Testis (tissue), 5 donors: ENCODE measurements at places on chromosomes 11 and 22.

DNA sequence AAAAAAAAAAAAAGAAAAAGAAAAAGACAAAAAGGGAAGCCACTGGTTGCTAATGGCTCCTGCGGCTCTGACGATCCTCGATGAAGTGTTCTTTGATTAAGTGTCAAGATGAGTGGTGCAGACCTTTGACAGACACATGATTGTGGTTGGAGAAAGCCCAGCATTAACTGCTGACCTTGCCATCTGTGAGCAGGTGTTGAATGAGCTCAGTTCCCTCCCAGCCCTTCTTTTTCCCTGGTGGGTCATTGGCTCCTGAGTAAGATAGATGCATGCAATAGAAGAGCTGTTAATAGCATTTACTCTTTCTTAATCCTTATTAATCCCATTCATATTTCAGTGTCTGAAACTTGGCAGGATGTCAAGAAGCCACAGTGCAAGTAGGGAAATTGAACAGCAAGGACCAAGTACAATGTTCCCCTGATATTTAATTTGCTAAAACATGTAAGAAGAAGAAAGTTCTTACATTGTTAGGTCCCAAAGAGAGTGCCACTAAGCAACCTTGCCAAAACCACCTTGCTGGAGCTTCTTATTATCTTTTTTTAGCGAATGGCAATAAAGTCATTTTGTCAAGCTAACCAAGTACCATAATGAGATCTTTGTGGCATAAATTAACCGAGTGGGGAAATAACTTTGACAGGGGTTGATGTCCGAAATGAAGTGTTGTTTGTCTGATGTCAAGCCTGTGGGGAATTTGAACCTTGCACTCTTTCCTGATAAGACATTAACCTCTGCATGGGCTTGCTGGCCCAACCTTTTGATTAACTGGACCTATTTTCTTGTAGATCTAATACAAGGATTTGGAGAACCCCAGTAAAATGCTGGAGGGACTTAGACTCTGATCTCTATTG lies 113.7 kb downstream of the PTPRJ start:
- DNase-seq: no peak

GRCh38 chr11:82883853-82884252 lies 16.4 kb downstream of the PRCP start:
- DNase-seq: no peak

DNA sequence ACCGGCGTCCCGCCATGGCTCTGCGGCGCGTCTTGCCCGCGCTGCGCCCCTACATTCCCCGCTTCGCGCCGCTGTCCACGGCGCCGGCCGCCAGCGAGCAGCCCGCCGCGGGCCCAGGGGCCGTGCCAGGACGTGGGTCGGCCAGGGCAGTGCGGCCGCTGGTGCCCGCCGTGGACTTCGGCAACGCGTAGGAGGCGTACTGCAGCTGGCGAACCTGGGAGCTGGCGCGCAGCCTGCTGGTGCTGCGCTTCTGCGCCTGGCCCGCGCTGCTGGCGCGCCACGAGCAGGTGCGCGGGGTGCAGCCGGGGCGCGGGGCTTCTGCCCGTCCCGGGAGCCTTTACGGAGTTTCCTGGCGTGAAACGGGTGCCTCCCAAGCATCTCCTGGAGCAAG lies 20.1 kb downstream of the DGCR6L start:
- peak; percentile 51 for DNase-seq

- no peak for DNase-seq
Observed at GRCh38 chr11:125071846-125072217, 8.7 kb downstream of the SLC37A2 start.

- no peak for DNase-seq
Observed at GRCh38 chr11:88266919-88267318, 70.6 kb downstream of the CTSC start.

GRCh38 chr11:101030692-101031091 lies 98.9 kb downstream of the PGR start:
- DNase-seq: no peak

DNA sequence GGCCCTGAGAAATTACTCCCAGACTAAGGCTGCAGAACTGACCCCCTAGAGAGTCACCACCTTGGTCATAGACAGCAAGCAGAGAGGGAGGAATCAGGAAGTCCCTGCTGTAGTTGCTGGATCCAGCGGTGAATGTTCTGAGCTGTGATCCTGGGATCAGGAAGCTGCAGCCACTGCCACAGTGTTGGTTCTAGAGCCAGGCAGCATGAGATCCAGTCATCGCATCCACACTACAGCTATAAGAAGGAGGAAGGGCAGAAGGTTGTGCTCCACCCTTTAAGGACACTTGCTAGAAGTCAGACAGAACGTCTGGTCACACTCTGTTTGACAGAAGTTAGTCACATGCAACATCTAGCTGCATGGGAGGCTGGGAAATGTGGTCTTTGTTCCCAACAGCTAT lies 104.7 kb upstream of the OR4B1 start:
- no peak for DNase-seq

GRCh38 chr11:119671051-119671450 lies 57.9 kb downstream of the NECTIN1 start:
- DNase-seq: peak; percentile 89

GRCh38 chr11:14015711-14016110 lies 53.2 kb downstream of the SPON1 start:
- DNase-seq: no peak

DNA sequence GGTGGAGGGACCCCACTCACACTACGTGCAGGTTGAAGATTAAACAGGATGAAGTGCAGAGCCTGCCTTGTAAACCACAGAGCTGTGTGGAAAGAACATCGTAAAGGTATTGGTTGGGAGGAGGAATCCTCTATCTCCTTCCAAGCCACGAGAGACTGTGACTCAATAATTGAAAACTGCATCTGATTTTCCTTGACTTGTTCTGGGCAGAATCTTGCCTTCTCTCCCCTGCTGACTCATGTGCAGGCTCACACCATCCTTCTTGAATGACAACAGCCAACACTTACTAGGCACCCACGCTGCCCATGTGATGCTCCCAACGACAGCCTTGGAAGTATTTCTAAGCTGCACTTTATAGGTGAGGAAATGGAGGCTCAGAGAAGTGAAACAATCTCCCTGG lies 563.0 kb downstream of the MIAT start:
- DNase-seq: no peak

DNA sequence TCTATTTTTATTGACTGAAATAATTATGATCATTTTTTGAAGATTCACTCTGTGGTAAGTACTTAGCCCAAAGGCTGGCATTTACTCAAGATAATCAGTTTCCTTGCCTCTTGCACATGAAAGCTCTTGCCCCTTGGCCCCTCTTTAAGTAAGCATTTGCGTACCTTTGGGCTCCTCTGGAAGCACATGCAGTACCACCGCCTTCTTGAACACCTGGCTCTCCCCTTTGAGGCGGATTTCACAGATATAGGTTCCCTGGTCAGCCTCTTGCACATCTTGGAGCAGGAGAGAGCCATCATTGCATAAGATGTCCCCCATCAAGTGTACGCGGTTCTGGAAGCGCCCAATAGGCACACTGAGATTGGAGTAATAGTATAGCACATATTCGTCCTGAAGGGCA lies 14.5 kb downstream of the JAML start:
- DNase-seq: no peak

DNA sequence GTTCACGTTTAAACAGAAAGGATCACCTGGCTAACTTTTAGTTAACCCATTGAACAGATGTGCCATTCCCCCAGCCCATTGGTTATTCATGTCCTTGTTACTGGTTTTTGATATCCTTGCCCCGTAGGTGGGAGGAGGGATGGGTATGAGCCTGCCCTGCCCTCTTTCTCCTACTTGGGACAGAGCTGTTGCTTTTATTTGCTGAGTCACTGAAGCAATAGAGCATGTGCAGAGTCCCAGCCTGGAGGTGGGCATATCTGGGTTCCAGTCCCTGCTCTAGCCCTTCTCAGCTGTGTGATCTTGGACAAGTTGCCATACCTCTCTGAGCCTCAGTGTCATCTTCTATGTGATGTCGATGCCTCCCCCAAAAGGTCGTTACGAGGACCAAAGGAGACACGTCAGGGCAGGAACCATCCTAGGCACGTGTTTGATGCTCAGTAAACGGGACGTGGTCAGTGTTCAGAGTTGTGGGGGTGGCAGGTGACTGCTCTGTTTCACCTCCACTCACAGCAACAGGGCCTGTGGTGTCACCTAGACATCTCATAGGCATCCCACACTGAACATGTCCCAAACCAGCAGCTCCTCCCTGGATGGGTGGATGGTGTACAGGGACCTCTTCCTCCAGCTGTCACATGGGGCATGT lies 61.0 kb downstream of the BMAL1 start:
- no peak for DNase-seq

- peak; percentile 41 for DNase-seq
Observed at GRCh38 chr11:30392221-30392784, 69.4 kb downstream of the ARL14EP start.

- no peak for DNase-seq
Observed at GRCh38 chr11:114891911-114892310, 213.6 kb downstream of the NXPE2 start.

DNA sequence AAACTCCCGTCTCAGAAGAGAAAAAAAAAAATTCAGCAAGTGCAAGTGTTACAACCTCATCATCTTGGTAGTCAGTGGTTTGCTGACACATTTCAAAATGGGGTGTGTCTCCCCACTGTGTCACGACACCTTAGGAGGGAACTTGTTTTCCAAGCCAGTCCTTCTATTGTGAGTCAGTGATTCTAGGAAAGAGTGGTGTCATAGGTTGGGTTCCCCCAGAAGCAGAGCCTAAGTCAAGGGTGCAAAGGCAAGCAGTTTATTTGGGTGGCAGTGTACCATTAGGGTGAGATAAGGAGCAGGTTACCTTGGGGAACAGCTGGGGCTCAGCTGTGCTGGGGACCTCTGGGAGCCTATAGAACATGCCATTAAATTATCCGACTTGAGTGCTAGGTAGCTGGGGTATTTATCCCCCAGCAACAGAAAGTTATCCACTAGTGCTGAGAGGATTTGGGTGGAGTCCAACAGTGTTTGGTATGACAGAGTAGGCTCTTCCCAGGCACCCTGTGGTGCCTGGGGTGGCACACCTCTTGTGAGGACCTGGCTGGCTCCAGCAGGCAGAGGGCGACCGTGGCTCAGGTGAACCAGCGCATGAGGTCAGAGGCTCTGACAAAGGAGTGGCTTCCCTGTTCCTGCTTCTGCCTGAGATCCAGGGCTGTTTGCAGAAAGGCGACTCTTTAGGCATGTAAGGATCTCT lies 41.7 kb downstream of the KIAA1671 start:
- DNase-seq: no peak

GRCh38 chr22:33049119-33049729 lies 9.0 kb downstream of the SYN3 start:
- peak; percentile 88 for DNase-seq

DNA sequence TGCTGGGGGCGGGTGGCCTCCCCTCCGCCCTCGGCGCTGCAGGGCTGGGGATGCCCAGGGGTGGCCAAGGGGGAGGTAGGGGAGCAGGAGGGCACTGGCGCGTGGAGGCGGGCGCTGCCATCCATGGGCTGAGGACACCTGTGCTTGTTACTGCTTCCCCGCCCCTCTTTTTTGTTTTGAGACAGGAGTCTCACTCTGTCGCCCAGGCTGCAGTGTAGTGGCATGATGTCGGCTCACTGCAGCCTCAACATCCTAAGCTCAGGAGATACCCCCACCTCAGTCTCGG lies 683 bp upstream of the FADS3 start:
- no peak for DNase-seq

DNA sequence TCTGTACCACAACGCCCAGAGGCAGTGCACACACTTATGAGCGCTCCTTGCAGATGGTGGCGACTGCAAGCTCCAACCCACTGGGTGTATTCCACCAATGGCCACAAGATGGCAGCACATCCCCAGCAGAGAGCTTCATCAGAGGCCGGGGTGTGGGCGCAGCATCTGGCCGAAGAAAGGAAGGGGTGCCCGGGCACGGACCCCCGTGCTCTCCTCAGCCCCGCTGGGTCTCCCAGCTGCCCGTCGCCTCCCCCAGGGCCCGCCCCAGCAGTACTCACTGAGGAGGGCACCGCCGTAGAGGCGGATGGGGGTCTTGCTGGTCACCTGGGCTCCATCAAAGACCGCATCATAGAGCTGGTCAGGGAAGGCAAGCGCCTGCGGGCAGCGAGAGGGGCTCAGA lies 14.2 kb downstream of the TP53I11 start:
- peak; percentile 93 for DNase-seq

- DNase-seq: no peak
Observed at GRCh38 chr11:122270535-122270934, 154.5 kb upstream of the BLID start.

- DNase-seq: no peak
Observed at GRCh38 chr22:19385221-19385906, 46.2 kb downstream of the HIRA start.

DNA sequence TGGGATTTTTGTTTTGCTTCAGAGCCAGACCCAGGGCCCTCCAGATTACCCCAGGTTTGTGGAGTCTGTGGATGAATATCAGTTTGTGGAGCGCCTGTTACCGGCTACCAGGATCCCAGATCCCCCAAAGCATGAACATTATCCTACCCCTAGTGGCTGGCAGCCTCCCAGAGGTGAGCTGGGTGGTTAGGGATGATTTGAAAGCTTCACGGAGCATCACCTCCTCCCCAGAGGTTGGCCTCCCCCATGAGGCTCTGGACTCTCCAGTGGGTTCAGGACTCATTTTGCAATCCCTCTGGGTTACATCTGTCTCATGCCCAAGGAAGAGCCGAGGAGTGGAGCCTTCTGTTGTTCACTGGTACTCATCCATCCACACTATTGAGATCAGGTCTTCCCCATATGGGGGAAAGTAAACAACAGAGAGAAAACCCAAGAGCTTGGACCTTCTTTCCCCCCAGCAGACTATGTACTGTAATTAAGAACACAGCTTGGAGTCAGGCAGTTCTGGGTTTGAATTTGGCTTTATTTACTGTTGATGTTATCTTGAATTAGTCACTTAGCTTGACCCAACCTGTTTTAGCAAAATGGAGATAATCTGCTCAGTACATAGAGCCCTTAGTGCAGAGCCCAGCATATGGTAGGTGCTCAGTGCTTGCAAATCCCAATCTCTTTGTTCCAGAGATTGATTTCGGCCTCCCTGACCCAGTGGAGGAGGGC lies 2.5 kb downstream of the MRPL49 start:
- DNase-seq: no peak

DNA sequence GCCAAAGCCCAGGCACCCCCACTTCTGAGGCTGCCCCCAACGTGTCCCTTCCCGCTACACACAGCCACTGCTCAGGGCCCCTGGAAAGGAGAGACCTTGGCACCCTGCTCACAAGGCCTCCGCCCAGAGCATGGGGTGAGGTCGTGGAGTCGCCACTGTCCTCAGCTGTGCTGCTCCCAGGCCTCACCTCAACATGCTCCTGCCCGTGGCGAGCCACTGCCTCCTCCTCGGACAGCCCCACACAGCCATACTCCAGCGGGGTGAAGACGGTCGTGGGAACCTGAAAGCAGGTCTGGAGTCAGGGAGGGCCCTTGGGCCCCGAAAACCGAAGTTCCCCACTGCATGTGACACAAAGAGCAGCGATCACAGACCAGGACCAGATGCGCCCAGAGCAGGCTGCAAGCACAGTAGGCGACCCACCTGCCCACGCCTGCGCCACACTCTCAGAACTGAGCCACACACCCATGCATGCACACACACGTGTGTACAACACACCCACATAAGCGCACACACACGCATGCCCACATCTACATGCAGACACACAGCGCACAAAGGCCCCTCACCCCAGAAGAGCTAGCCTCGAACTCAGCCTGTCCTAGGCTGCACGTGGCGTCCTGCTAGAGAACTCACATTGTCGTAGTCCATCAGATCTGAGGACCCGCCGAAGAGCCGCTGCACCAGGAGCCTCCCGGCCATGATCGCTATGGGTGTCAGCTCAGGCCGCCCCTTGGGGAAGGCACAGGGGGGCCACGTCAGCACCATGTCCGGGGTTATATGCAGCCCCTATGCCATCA lies 25.5 kb upstream of the GNB1L start:
- DNase-seq: no peak

GRCh38 chr22:42078469-42079318 lies 806 bp upstream of the SMDT1 start:
- DNase-seq: peak; percentile 49
